ELR (cell line): ENCODE measurements at places on chromosomes 3 and 15.
A peak's percentile ranks its signal among the peaks of the same experiment; 100 is the strongest.

DNA sequence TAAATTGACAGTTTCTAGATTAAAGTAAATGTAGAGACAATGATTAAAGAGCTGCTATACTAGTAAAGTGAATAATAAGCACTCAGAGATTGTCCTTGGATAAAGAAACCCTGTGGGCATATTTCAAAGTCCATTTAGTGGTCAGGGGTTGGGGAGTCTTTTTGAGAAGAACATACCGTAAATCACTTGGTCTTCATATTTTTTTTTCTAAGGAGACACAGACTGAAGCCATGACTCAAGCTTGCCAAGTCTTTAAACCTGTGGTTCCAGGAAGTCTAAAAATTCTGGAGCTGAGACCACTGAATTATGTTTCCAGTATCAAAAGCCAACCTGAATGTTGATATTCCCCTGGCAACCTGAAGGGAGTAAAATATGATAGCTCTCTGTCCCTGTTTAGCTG is 171.0 kb downstream of the TPRG1 start:
- no peak for DNase-seq

DNA sequence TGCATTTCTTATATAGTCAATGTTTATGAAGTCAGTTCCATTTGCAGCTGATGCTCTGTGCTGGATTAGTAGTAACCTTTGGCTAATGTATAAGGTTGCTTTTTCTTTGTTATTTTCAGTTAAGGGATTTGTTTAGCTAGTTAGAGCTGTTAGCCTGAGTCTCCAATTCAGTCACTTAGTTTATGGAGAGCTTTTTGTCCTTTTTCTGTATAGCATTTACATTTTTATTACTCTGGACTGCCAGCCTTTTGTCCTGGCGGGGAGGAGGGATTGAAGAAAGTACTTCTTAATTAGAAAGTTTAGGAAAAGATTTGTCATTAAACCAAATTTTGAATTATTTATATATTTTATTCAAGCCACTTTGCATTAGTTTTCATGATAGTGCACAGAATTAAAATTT is 52.0 kb downstream of the DNAJC13 start:
- DNase-seq: no peak

- DNase-seq: no peak
These were observed 16.4 kb upstream of the RTP2 start for GRCh38 chr3:187718802-187719201.

DNA sequence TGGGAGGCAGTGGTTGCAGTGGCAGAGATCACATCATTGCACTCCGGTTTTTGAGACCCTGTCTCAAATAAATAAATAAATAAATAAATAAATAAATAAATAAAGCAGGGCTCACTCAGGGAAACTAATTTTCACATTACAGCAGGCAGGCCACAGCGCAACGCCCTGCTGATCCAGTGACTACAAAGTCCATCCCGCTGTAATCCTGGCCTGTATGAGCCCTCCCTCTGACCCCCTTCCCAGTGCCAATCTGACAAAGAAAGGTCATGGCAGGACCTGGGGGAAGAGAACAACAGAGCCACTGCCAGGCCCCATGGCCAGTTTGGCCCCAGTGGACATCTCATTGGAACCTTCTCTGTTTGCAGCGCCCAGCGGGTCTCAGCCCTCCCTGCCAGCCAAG is 9.3 kb downstream of the SH3BP5 start:
- DNase-seq: no peak

DNA sequence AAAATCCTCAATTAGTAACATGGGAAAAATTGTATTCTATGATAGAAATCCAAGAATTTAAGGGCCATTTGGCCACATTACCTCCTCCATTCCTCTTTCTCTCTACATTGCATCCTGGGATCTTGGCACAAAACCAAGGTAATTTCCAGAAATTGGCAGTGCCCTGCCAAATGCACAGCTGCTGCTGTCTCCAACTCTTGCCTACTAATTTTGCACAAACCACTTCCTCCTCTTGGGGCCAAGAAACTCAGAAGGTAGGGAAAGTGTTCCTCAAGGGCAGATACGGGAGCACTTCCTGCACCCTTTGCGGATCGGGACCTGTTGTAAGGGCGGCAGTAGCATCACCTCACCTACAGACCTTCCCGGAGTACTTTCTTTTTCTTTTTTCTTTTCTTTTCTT is 57.8 kb downstream of the MAP3K13 start:
- no peak for DNase-seq

- DNase-seq: no peak
These were observed 199.8 kb upstream of the RGMA start for GRCh38 chr15:93288728-93289294.

- DNase-seq: no peak
These were observed 207.9 kb upstream of the COL8A1 start for GRCh38 chr3:99430348-99431134.

DNA sequence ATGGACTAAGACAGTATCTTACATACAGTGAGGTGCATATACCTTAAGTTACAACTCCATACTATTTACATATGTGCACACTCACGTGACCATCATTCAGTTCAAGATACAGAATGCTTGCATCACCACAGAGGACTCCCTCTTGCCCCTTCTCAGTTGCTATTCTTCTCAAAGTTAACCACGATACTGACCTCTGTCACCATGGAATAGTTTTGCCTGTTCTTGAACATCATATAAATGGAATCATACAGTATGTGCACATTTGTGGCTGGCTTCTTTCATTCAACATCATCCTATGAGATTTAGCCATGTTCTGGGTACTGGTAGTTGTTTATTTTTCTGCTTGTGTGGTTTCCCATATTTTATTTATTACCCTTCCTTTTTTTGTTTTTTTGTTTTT is 10.4 kb upstream of the ZSCAN2 start:
- no peak for DNase-seq

- DNase-seq: no peak
These were observed 71.3 kb upstream of the CGNL1 start for GRCh38 chr15:57305009-57305408.

DNA sequence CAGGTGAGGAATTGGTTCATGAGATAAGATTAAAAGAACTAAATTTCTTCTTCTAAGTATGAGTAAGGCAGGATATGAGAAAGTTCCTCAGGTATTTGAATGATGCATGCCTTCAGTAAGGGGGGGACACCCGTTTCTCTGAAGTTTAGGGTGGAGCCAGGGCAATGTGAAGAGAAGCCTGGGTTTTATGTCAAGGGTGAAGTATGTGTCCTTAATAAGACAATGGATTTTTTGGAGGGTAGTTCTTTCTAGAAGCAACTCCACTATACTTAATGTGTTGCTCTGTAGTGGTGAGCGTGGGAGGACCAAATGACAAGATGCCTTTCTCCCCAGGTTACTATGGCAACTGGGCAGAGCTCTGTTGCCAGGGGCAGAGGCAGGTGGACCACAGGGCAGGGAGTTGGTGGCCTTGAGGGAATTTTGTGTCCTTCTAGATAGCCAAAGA is 44.0 kb downstream of the PHLDB2 start:
- DNase-seq: peak; percentile 96
